ENCODE measurements at places on chromosomes 5 and 9. TPM values are rescaled to one million over a fixed set of nuclear protein-coding genes. Genes with fewer than 3 reads are reported as not detected.
A peak's percentile ranks its signal among the peaks of the same experiment; 100 is the strongest.

GRCh38 chr5:1011226-1011631 lies 2.6 kb downstream of the NKD2 start:
- DNase-seq, result peak; percentile 6

- DNase-seq, result no peak
Observed at GRCh38 chr9:97510797-97511654, 9.6 kb downstream of the TMOD1 start.

GRCh38 chr5:174056064-174056847 lies 10.8 kb downstream of the NSG2 start:
- no peak for DNase-seq

IFNB1 gene
- not detected for total RNA-seq
